ENCODE measurements at places on chromosomes 5 and 9.

DNA sequence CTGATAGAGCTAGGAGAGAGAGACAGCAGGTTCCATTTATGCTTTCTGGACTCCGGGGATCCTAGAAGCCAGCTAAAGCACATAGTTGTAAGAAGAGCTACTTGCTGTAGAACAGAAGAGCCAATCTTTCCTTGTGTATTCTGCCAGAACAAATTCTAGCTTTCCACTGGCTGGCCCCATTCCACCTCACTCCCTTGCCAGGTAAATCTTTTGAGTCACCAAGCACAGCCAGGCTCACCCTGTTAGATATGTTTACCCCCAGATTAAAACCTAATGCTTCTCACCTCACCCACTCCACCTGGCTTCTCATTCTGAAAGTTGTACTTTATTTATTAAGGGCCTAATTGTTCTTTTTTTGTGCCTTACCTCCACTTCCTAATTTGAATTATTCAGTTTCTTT is 48.9 kb upstream of the CHD1 start:
- no peak for DNase-seq

GRCh38 chr9:4102078-4102477 is 197.8 kb downstream of the GLIS3 start:
- DNase-seq: no peak

DNA sequence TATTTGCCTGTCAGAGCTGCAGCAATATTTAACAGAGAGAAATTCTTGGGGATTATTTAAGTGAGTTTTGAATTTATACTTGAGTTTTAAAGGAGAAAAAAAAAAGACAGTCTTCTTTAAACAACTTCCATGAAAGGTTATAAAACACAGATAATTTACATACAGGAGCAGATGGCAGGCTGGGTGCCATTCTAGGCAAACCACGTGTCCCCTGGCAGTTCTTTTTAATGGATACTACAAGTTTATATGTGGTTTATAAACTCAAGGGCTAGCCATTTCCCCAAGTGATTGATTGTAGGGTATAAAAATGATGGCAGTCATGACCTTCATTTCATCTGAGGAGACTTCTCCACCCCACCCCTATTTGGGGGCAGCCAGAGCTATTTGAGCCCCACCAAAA is 166.6 kb downstream of the FSTL4 start:
- no peak for DNase-seq

- peak; percentile 84 for DNase-seq
These were observed 22.8 kb downstream of the PTCH1 start for GRCh38 chr9:95494022-95494415.

DNA sequence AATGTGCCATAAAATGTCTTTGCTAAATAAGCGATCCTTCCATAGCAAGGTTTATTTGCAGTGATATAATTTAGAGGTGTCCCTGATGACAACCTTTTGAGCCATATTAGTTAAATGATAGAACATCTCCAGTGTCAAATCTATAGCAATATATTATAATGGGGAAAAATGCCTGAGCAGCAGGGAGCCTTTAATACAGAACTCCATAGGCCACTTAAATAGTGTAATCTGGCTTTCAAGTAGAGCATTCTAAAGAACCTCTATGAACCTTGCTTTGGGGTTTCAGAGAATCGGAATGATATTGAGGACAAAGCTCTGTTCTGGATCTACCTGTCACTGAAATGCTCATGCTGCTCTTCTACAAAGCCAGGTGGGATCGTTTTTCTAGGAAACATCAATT is 96.7 kb upstream of the MEF2C start:
- no peak for DNase-seq

DNA sequence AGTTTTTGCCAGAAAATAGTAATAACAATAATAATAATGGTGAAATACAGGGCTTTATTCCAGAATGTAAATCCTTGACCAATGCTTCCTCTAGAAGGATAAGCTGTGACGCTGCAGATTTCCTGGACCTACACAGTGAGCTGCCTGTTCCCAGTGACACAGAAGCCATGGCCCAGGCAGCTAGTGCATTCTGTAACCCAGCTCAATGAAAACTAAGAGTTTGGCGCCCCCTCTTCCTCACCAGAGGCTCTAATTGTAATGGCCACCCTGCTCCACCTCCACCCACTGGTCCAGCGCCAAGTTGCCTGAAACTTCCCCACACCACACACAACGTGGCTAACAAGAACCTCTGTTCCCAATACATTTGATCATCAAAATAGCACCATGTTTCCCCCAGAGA is 248.1 kb downstream of the CETN3 start:
- DNase-seq: peak; percentile 55

- no peak for DNase-seq
These were observed 8.6 kb downstream of the PCA3 start for GRCh38 chr9:76772686-76773445.

- DNase-seq: no peak
These were observed 68.2 kb downstream of the DENND1A start for GRCh38 chr9:123861756-123862120.

GRCh38 chr9:113572076-113572861 is 108.7 kb downstream of the RGS3 start:
- no peak for DNase-seq

GRCh38 chr9:108759399-108759798 is 96.4 kb downstream of the ACTL7B start:
- DNase-seq: no peak

DNA sequence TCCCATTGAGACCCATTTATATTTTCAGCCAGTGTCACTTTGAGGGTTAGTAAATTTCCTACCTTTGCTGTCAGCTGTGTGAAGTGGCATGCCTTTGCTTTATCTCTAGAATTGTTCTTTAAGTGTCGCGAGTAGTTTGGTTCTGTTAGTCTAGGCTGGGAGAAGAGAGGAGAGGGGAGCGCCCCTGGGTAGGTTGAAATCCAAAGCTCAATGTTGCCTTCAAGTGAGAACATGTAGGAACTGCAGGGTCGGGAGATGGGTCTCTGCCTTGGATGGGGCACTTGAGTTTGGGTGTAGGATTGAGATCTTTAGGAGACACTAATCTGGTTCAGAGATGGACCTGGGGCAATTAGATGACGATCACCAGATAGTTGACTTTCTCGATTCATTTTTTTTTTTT is 46.3 kb downstream of the STC2 start:
- DNase-seq: peak; percentile 17

DNA sequence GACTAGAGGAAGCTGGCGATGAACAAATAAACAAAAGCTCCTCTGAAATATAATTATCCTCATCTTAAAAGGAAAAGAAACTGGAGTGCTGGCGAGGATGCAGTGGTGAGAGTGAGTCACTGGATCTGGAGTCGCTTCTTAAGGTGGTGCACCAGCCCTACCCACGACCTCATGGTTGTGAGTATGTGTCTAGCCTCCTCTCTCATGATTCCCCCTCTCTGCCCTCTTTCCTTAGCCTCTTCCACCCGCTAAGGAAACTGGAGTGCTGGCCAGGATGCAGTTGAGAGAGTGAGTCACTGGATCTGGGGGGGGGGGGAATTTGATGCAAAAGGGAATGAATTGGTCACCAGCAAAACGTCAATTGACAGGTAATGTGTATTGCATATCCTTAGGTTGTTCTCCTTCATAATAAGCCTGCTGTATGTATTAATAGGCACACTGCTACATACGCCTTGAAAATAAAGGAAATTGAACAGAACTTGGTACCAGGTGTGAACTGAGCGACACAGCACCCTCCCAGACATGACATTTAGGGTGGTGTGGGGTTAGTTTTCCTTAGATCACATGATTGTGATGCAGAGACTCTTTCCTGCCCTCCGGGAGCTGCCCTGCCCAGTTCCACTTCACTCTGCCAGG is 36.3 kb upstream of the EBF1 start:
- no peak for DNase-seq

- DNase-seq: peak; percentile 54
These were observed 19.9 kb downstream of the RXRA start for GRCh38 chr9:134346151-134346550.

DNA sequence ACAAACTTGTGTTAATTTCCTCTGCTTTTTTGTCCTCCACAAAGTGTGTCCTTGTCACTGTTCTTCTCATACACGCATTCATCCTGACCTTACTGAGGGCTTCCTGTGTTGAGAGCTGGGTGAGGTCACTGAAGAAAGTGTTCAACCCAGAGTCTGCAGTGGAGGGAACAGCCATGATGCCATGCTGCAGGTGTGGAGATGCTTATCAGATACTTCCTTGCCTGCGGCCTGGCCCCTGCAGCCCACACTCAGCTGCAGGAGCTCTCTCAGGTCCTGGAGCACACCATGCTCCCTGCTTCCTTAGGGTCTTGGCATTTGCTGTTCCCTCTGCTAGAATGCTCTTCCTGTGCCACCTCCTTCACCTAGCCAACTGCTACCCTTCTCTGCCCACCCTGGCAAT is 108.1 kb upstream of the SPRY4 start:
- no peak for DNase-seq

DNA sequence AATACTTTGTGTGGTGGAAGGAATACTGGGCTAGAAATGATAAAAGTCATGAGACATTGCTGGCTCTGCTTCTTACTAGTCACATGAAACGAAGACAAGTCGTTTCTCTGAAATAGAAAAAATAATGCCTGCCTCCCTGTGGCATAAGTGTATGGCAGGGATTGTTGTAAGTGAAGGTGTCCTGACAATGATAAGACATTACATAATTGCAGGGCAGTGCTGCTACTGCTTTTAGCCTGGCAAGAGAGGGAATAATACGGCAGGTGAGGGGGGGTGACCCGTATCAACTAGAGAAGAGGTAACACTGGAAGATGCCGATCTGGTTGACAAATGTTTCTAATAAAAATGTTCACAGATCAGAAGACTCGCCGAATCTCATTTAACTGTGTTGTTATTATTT is 314.3 kb downstream of the KIAA0825 start:
- DNase-seq: no peak

DNA sequence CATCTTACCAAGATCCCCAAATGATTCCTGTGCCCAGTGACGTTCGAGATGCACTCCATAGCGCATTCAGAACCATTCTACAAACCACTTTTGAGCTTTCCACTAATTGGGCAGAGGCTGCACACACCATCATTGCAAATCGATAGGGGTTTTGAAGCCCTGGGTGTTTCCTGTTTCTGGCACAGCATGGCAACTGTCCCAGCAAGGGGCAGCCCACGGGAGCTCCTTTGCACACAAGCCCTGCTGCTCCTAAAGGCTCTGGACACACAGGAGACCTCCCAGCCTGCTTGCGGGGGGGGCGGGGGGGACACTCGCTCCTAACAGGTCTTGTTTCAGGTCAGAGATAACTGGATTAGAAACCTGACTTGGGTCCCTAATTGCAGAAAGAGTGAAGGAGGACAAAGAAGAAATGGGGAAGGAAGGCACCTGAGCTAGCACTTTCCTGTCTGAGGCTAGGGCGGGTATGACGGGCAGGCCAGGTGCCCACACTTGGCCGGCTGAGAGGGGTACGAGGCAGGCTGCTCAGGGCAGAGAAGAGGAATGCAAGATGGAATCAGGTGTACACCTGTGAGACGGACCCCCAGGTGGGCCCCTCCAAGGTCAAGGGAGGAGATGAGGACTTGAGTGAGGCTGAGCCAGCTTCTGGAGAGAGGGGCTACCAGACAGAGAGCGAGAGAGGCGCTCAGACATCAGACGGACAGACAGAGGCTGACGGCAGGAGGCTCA is 820 bp downstream of the FBP1 start:
- no peak for DNase-seq

- no peak for DNase-seq
These were observed 409.2 kb downstream of the BNC2 start for GRCh38 chr9:16461137-16461840.

GRCh38 chr5:102591650-102592049 is 92.8 kb upstream of the SLCO6A1 start:
- DNase-seq: no peak

- no peak for DNase-seq
These were observed 25.3 kb upstream of the SLC31A2 start for GRCh38 chr9:113125386-113126035.

DNA sequence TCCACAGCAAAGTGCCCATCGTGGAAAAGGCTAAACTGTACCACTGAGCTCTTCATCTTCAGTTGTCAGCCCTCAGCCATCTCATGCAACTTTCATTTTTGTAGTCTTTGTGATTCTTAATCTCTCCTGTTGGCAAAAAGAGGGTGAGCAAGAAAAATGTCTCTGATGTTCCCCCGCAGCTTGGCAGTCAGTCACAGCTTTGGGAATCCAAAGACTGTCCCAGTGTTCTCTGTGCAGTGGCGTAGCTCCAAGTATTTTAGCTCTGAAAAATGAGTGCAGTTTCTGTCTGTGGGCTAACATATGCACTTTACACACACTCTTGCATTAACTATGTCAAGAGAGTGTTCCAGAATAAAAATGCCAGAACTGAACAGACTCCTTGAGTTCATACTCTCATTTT is 372.2 kb downstream of the TMEM232 start:
- DNase-seq: no peak

DNA sequence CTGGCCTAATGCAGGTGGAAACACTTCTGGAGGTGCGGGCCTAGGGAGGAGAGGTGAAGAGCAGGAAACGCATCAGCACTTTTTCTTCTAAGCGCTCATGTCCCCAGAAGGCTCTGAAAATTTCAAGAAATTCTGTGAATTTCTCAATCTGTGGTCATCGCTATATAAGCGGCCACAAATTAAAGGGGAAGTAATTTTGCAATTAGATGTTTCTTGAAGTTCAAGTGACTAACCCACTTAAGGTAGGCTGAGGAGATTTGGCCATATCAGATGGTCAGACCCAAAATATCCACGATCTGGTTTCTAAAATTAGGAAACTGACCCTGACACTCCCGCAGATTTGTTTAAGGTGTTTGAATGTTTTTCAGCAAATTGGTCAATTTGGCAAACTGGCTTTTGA is 16.6 kb upstream of the HMGCR start:
- no peak for DNase-seq

GRCh38 chr5:15026944-15027343 is 155.4 kb upstream of the ANKH start:
- DNase-seq: no peak

All from NCI-H82 (cell line).